NCI-H460 (cell line): ENCODE measurements at places on chromosomes 3 and 15.

DNA sequence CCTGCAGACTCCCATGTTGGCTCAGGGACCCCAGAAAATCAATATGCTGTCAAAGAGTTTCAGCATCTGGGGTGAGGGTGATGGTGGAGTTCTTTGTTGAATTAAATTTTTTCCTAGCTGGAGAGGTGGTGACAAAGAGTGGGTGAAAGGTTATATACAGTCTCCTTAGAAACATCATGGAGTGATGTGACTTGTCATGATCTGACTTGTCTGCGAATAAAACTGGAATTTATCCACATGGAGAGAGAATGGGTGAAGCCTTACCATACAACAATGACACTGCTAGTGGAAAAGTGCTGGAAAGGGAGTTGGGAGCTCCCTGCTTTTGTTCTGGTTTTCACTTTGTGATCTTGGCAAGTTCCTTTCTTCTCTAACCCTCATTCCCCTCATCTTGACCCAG lies 75.0 kb downstream of the ARNT2 start:
- DNase-seq, result no peak

DNA sequence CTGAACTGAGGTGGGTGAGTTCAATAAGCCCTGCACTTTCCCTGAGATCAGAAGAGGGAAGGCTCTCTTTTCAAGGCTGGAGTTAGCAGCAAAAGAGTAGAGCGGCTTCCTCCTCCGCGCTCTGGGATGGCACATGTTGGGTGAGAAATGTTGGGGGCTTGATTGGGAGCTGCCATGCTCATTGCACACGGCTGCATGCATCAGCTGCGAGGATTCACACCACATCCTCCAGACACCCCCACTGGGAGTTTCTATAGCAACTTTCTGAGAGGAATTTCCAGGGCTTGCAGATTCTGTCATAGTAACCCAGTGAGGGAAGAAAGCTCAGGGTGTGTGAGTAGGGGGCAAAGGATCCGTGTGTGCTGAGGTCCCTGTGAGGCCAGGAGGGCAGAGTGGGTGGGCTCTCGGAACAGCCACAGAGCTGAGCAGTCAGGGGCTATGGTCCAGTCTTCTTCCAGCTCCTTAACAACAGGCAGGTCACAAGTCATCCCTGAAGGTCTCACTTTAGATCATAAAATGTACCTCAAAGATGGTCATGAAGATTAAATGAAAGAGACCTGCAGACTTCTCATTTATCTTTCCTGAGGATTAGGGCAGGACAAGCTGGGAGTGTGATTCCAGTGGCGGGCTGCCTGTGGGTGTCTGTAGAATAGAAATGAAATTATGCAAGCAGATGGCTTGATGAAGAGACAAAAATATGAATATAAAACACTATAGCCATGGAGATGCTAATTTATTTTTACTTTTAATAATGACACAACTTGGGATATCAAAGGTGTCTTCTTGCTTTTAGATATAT lies 75.7 kb upstream of the CHRNA7 start:
- no peak for DNase-seq

DNA sequence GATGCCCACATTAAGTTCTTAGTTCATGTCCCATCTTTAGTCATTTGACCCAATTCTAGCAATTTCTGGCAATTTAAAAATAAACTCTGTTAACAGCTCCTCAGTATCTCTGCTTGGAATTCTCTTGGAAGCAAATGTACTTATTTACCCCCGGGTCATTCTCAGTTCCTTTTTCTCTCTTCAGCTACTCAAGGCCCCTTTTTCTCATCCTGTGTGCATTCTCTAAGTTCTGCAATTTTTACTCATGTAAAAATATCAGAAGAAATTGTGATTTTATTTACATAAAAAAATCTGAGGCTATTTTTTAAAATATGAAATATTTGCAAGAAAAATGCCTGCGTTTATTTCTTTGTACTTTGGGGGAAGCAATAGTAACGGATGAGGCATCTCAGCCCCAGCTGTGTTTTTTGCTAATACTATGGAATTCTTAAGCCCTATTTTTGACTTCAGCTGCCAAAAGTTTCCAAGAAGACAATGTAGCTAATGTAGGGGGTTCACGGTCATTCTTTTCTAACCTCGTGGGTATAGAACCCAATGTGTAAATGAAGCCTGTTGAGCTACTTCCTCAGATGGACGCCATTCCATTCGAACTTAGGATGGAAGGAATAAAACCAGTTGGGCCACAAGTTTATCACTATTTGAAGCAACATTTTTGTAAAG lies 20.0 kb downstream of the CERS3 start:
- no peak for DNase-seq

DNA sequence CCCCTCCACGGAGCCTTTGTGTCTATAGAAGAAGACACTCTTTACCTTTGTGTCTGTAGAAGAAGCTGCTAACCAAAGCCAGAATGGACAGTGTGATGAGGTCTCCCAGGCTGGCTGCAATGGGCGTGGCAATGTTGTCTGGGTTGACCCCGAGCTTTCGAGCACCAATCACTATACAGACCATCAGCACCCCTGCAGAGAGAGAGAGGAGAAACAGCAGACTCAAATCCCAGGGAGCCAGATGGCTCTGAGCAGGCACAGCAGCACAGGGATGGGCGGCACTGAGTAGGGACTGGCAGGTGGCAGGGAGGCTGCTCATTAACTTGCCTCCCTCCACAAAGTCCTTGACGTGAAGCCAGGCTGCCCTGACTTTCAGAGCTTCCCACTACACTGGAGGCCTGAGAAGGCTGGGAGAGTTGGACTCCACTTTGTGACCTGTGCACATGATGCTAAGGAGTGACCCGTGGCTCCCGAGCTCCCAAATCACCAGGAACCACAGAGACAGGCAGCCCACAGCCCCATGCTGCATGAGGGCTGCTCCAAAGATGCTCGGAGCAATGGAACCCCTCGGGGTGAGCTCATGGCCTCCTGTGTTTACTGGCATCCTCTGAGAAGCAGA lies 53.9 kb downstream of the ROPN1B start:
- no peak for DNase-seq

DNA sequence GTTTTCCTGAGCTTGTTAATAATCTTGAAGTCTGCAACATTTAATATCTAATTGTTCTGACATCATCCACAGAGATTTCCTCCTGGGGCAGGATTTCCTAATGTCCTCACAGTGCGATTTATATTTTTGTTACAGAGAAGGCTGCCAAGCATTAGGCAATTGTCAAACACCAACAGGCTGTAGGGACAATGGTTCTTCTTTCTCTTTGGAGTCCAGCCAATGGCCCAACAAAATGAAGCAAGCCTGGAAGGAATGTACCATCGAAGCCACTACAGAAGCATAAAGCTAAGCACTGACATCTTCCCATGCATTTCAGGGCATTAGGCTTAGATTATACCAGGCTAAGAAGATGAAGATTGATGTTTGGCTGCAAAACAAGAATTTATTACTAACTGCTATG lies 173.0 kb upstream of the FRMD4B start:
- DNase-seq, result no peak

DNA sequence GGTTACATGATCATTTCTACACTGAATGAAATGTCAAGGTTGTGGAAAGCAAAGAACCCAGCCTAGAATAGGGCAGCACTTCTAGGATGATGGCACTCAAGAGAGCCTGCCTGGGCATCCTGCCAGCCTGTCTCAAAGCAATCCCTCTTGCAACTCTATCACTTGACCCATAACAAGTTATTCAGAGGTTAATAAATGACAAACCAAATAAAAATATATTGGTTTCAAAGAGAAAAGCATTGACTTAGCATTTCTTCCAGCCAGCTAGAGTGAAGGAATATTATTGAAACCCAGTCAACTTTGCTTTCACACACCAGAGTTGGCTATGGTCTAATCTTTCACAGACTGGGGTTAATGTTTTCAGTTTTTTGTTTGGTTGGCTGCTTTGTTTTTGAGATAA lies 214.6 kb upstream of the UBE2E2 start:
- no peak for DNase-seq

DNA sequence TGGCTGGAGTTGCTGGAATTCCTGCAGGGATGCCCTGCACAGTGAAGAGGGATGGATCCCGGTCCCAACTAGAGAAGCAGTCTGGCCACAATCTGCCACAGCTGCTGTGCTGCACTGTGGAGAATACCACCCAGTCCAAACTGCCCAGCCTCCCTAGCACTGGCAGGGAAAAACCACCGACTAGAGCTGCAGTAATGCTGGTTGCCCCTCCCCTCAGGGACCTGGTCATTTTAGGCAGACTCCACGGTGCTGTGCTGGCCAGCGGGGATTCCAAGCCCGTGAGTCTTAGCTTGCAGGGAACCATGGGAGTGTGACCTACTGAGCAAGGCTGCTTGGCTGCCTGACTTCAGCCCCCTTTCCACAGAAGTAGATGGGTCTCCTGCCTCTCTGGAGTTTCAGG lies 478.0 kb upstream of the ATP11B start:
- no peak for DNase-seq

- DNase-seq, result no peak
These were observed 58.5 kb downstream of the HRH1 start for GRCh38 chr3:11212784-11213183.

GRCh38 chr15:68441045-68441743 lies 9.2 kb upstream of the ITGA11 start:
- DNase-seq, result no peak

DNA sequence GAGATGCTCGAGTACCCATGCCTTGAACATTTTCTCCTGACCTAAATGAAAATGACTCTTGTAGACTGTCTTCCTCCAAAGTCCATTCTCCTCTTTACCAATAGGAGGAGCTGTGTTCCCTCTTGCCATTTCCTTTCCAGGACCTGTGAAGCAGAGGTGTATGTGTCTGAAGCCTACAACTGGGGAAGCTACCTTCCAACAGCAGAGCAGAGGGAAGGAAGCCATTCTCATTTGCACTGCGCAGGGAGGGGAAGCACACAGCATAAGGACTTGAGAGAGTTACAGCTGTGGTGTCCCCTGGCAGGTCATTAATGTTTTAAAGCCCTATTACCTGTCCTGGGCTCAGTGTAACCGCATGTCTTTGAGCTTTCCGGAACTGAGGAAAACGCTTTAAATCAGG lies 38.7 kb downstream of the HSPBAP1 start:
- DNase-seq, result peak; percentile 27

GRCh38 chr3:101104321-101104720 lies 111.1 kb upstream of the ABI3BP start:
- no peak for DNase-seq

DNA sequence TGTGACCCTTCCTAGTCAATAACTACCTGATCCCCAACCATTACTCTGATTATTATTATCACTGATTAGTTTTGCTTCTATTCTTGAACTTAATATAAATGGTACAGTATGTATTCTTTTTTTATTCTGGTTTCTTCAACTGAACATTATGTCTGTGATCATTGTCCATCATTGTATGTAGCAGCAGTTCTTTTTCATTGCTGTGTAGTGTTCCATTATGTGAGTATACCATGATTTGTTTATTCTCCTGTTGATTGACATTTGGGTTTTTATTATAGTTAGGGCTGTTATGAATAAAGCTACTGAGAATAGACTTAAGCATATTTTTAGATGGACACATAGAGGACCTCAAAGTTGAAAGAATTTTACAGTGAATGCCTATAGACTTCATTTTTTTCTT lies 2.7 kb downstream of the KIF15 start:
- DNase-seq, result no peak

DNA sequence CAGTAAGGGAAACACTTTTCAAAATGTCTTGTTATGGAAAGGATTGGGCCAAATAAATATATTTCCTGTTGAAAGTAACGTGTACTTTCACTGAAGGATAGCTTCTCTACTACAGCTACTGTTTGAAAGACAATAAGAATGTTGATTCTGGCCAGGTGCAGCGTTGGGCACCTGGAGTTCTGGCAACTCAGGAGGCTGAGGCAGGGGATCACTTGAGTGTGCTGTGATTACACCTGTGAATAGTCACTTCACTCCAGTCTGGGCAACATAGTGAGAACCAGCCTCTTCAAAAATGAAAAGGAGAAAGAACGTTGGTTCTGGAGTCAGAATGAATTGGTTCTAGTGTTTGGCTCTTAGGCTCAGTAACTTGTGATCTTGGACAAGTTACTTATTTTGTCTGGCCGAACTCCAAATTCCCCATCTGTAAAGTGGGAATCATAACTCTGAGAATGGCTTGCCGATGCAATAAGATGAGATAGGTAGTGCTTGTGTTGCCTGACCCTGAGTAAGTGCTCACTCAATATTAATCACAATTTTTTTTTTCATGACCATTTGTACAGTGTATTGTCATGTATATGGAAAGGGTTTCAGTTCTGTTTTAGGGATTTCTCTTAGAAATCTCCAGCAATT lies 310.8 kb downstream of the PTPRG start:
- no peak for DNase-seq

DNA sequence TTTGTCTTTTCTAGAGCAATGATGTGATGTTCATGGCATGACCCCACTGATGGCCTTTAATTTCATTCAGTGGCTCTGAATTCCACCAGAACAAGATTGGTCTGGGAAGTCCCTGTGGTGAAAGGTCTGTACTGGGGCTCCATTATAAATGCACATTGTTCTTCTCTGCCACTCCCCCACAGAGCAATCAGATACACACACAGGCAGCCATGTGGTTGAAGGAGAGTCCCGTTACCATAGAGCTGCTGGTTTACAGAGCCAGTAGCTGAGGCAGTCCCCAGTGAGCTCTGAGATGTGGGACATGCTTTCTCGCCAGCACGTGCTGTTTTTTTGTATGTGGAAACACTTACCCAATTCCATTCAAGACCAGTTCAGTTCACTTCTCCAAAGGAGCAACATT lies 172.7 kb upstream of the TRIM42 start:
- DNase-seq, result no peak

DNA sequence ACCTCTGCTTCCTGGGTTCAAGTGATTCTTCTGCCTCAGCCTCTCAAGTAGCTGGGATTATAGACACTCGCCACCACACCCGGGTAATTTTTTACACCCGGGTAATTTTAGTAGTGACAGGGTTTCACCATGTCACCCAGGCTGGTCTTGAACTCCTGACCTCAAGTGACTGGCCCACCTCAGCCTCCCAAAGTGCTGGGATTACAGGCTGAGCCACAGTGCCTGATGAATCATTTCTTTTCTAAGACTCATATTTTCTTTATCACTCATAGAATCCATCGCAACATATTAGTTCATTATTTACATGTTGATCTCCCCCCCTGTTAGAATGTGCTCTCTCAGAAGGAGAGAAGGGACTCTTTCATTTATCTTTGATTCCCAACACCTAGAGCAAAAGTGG lies 109.5 kb upstream of the PTPRG start:
- DNase-seq, result no peak

- no peak for DNase-seq
These were observed 336.8 kb downstream of the DIPK2A start for GRCh38 chr3:144308396-144308795.

DNA sequence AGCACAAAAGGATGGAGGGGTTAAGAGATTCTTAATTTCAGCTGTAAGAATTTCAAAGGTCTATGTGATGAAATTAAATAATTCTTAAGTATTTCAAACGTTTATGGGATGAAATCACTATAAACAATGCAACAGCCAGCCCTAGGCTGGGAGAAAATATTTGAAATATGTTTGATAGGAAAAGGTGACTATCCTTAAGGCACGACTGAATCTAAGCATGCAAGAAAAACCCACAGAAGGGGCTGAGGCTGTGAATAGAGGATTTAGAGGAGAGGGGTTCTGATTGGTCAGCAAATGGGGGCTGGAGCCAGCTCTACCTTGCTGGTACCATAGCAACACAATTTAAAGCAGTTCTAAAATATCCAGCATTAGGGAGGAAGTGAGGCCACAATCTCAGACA lies 220.8 kb upstream of the ATP10A start:
- DNase-seq, result no peak

GRCh38 chr15:65987100-65987499 lies 117.8 kb downstream of the RAB11A start:
- no peak for DNase-seq
